Ureter (tissue), 1 donor: ENCODE measurements at places on chromosomes 4 and X.

GRCh38 chr4:98838977-98839618, 89.8 kb downstream of the EIF4E start:
- DNase-seq: no peak

DNA sequence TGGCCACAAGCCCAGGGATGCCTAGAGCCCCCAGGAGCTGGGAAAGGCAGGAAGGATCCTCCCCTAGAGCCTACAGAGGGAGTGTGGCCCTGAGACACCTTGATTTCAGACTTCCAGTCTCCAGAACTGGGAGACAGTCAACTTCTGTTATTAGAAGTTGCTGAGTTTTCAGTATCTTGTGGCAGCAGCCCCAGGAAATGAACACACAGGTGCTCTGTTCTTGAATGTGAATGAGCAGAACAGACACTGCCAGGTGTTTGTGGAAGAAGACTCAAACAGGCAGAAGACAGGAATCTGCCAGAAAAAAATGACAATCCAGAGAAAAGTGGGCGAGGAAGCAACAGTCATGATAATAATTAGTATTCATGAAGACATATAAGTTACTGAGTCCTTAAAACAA, 64.5 kb upstream of the STS start:
- DNase-seq: no peak

DNA sequence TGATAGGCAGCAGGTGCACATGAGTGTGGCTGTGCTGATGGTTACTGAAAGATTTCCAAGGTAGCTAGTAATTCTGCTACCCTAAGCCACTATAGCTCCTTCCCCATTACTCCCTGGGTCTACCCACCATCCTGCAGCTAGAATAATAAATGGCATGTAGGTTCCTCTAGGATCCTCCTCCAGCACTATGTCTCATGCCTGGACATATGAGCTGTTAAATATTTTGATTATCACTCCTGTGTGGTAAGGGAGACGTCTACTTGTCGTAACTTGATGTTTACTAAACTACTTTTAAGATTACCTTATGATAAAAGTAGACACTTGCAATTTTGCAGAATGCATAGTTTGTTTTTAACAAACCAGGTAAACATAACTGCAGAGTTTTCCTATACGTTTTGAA, 35.5 kb downstream of the TET2 start:
- DNase-seq: no peak

- no peak for DNase-seq
These were observed 5.9 kb downstream of the LAMP2 start for GRCh38 chrX:120463241-120463640.

GRCh38 chr4:25466966-25467697, 90.1 kb downstream of the ANAPC4 start:
- no peak for DNase-seq
